Stimulated activated CD8-positive, alpha-beta memory T cell treated with anti-CD3 and anti-CD28 coated beads, Interleukin-15, amount 100 ng/mL, for 4 hours (primary cell): ENCODE measurements at places on chromosomes 5 and 9.

- no peak for DNase-seq
These were observed 179.8 kb upstream of the PPP1R26 start for GRCh38 chr9:135299651-135300345.

DNA sequence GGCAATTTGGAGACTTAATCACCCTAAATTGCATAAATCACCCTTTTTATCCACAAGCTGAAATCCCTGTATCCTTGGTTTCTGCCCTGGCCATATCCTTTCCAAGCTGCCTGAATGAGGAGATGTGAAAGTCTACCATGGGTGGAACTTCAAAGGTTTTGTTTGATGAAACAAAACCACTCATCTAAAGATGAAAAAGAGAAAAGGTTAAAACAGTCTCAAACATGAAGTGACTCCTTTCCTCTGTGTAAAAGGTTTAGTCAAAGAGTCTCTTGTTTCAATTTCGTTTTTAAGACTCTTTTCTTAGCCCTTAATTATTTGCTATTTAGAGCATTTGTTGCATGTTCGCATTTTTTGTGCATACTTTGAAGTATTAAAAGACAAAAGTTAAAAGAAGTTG, 11.2 kb downstream of the SLC45A2 start:
- no peak for DNase-seq

DNA sequence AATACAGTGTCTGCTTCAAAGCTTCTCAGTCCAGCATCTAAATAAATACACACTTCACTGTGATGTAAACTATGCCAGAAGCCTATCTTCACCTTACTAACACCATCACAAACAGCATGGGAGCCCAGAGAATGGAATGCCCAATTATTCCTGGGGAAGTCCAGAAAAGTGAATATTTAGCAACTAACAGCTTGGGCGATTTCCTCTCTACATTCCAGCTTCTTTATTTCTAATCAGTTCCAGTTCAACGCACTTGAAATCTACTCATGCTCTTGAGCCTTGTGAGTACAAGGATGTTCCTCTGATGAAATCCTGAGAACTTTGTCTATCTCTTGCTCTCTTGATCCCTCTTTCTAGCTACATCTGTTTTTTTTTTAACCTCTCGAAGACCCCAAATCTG, 100.4 kb upstream of the C9orf72 start:
- no peak for DNase-seq

- DNase-seq: no peak
These were observed 104.0 kb upstream of the BNC2 start for GRCh38 chr9:16974436-16974835.

DNA sequence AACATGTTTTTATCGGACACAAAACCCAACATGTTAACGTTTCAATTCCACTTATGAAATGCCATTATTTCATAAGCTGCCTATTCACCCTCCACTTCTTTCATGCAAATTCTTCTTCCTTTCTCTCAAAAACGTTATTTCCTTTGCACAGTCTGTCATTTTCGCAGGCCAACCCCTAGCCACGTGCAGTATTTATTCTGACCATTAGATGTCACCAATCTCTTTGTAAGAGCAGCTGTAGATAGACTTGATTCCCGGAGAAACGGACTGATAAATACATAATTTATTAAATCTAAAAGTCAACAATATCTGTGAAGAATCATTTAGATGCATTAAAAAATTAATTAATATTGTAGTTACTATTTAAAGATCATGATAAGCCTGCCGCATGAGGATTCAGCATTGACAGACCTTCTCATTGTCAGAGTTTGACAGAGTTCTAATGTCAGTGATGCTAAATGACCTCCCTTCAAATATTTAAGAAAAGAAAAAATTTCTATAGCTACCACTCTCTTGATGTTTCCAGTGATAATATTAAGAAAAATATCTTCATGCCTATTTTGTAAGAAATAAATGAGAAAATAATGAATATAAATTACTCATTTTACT, 933.6 kb downstream of the CDH12 start:
- DNase-seq: no peak

DNA sequence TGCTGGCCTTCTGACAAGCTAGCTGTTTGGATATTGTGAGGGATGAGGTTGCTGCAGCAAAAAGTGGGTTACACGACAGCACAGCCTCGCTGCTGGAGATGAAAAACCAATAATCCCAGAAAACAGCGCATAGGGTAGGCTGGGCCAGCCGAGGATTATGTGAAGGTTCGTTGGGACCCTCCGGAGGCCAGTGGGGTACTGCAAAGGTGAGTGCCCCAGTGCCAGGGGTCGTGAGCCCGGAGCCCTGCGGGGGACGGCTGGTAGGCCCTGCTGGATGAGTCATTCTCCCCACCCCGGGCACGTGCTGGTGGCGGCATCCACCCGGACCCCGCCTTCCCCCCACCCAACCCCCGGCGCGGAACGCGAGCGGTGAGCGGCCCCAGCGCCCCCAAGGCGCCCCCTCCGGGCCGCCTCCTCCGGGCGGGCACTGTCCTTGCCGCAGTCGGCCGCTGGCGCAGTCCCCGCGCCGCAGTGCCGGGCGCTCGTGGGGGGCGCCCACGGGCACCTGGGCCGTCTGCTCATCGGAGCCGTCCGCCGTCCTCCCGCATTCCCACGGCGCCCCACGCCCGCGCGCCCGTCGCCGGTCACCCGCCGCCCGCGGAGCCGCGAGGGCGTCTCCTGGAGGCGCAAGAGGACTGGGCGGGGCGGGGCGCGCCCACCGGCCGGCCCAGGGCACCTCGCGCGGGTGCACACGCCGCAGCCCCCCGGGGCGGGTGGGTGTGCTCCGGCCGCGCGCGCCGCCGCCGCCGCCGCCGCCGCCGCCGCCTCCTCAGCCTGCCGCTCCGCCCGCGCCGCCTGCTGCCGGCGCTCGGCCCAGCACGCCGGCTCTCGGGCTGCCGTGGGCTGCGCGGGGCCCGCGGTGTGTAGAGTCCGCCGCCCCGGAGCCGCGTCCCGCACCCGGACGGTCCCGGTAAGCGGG, at the start of gene PHF24:
PHF24 (plus strand) TSS at position 794 of the 919 bp plus-strand sequence. CDS start 13,014 bp downstream, outside the sequence.
- DNase-seq: peak; percentile 5

- no peak for DNase-seq
These were observed 91.1 kb upstream of the TLE4 start for GRCh38 chr9:79480639-79481038.

- DNase-seq: no peak
These were observed 19.5 kb downstream of the BTNL3 start for GRCh38 chr5:181008136-181008535.

DNA sequence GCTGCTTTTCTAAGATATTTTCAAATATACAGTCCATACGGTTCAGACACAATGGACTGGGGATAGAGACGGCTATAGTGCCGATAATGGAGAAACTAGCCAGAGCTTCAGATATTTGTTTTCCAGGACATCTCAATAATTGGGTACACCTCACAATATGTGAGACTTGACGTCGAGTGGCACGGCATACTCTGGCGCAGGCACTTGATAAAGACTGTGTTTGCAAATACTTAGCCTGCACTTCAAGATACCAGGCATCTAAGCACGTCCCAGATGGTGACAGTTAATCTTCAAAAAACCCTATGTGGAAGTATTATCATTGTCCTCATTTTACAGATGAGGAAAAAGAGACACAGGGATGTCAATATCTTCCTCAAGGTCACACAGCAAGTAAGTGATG, 48.5 kb downstream of the SEMA5A start:
- DNase-seq: no peak

DNA sequence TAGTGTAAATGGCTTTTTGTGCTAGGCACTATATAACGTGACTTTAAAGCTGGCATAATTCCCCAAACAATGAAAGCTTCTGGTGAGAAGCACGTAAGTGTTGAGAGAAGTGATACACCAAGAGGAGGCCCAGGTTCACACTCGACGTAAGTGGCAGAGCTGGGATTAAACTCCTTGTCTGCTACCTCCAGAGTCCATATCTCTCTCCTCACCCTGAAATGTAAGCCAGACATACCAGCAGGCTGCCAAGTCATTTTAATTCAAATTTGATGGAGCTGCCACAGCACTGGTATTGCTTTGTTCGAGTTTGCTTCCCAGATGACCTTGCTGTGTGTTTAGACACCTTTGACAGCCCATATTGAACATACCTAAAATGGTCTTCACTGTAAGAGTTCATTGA, 319.7 kb downstream of the GLIS3 start:
- no peak for DNase-seq

GRCh38 chr9:132937463-132937901, 6.9 kb downstream of the TSC1 start:
- no peak for DNase-seq

DNA sequence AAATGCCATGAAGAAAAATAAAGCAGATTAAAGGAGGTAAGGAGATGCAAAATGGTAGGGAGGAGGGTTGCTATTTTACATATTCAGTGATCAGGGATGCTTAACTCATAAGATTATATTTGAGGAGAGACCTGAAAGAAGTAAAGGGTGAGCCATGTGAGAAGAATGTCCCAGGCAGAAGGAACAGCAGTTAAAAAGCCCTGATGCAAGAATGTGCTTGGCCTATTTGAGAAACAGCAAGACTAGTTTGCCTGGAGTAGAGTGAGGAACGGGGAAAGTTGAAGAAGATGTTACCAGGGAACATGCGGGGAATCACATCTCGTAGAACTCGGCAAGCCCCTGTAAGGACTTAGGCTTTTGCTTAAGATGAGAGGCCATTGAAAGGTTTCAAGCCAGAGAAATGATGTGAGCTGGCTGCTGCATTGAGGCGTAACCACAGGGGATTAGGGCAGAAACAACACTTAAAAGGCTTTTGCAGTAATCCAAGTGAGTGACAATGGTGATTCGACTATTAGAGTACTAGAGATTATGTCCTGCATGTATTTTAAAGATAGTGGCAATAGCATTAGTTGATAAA, 198.7 kb downstream of the VPS13A start:
- no peak for DNase-seq

DNA sequence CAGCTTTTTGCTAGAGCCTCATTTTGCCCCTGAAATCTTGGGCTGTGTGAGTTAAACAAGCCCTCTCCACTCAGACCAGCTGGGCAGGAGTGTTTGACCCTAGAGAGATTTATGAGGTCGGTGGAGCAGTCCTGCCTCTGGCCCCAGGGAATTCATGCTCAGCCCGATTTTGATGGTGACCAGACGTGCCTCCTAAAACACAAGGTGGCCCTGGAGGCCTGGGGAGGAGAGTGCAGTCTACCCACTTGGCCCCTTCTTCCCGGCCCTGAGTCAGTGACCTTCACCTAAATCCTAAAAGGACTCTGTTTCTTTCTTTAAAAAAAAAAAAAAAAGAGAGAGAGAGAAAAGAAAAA, 86.6 kb upstream of the SAP30L start:
- no peak for DNase-seq

- DNase-seq: no peak
These were observed 51.1 kb downstream of the CCDC192 start for GRCh38 chr5:127754259-127754658.

- no peak for DNase-seq
These were observed 36.0 kb upstream of the NPM1 start for GRCh38 chr5:171351536-171352073.

- no peak for DNase-seq
These were observed 2.0 kb upstream of the ANP32B start for GRCh38 chr9:97980918-97981845.

DNA sequence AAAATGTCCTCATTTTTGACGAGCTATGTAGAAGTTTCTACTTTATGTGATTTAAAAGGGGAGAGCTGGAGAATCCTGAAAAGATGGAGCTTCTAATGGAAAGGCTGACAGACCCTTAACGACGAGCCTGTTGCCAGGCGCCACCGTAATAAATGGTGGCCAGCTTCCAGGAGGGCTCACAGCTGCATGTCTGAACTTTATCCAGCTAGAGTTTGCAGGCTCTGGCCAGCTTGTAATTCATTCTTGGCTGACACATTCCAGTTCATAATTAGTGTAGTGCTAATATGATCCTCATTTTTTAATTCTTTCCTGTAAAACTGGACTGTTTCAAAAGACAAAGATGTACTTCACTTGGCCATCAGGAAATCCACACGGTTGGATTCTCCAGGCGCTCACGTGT, 246.7 kb downstream of the GAS1 start:
- DNase-seq: no peak

GRCh38 chr5:137833463-137833862, 34.2 kb upstream of the MYOT start:
- DNase-seq: no peak

- DNase-seq: no peak
These were observed 607.9 kb downstream of the RAB3C start for GRCh38 chr5:59190746-59191145.

- DNase-seq: no peak
These were observed 139.5 kb downstream of the NIPBL start for GRCh38 chr5:37015795-37016666.

DNA sequence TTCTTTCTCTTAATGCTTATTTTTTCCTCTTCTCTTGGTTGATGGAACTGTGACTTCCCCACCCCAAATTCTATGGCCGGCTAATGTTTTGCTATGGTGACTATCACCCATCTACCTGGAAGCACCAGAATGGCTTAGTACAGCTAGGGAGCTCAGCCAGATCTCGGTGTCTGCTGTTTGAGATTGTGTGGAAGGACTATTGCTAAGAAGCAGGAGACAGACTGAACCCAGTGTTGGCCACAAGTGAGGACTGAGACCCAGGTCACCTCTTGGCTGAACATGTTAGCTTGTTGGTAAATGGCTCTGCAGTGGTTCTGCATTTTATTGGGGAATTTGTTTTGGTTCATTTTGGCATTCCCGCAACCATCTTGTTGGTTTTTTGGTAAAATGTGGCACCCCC, 2.7 kb downstream of the PRRC2B start:
- DNase-seq: no peak

- DNase-seq: no peak
These were observed 68.8 kb downstream of the HACD4 start for GRCh38 chr9:20962536-20963225.

DNA sequence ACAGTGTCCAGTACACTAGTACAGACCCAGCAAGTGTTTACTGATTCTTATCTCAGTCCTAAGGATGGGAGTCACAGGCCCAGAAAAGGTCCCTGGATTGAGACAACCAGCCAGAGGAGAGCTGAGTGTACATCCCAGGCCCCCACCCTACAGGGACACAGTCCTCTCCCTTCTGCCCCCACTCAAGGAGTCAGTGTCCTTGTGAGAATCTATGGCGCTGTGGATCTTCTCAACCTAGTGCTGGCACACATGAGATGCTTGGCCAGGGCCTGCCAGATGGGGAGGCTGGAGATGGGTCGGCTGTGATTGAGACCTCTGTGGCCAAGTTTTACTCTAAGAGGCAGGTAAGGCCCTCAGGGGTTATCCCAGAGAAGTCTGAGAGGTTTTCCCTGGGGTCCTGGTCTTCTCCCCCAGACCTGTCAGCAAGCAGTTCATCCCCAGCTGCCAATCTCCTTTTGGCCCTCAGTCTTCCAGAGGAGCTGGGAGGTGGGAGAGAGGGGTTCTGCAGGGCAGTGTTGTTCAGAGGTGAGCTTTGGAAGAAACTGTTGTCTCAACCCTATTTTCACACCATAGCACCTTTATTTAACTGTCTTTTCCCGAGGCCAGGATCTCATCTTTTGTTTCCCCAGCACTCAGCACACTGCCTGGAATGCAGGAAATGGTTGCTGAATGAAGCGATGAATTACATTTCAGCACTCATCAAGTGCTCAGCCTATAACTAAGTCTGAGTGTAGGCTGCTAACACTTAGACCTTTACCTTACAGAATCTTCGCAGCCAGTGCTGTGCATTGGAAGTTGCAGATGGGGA, 3.2 kb upstream of the NSD1 start:
- no peak for DNase-seq

- peak; percentile 9 for DNase-seq
These were observed 24.1 kb upstream of the PTGS1 start for GRCh38 chr9:122346478-122347347.

- no peak for DNase-seq
These were observed 38.8 kb downstream of the LPCAT1 start for GRCh38 chr5:1484730-1485578.
